ENCODE measurements at places on chromosomes 6 and 20. TPM values are rescaled to one million over a fixed set of nuclear protein-coding genes. Genes with fewer than 3 reads are reported as not detected.

Gene CRYBG1
- 1.6 TPM for total RNA-seq

Gene NHLRC1
- 4.4 TPM for total RNA-seq

Gene EDN3
- total RNA-seq = 2.3 TPM

Gene SLC22A3
- total RNA-seq = 3.9 TPM

Gene SNAP25
- total RNA-seq = 162 TPM

Gene LRRN4
- 0.23 TPM for total RNA-seq

Measured in diencephalon (tissue), 1 donor.